NCI-H1092 (cell line): ENCODE measurements at places on chromosomes 1 and 21.

DNA sequence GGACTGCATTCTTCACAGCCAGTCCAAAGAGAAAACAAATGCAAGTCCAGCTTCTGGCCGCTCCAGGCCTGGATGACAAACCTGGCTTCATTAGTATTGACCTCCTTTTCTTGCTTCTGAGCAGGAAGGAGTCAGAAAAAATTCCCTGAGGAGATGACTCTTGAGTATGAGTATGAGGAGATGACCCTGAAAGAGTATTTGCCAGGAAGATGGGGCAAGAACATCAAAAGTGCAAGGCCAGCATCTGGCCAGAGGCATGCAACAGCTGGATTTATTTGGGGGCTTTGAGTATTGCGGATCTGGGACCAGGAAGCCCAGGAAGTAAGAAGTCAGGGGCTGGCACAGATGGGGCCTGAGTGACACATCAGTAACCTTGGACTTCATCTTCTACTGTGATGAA, 113.9 kb downstream of the GLIS1 start:
- no peak for DNase-seq

- DNase-seq = no peak
These were observed 145.9 kb downstream of the PGBD5 start for GRCh38 chr1:230280054-230280795.

DNA sequence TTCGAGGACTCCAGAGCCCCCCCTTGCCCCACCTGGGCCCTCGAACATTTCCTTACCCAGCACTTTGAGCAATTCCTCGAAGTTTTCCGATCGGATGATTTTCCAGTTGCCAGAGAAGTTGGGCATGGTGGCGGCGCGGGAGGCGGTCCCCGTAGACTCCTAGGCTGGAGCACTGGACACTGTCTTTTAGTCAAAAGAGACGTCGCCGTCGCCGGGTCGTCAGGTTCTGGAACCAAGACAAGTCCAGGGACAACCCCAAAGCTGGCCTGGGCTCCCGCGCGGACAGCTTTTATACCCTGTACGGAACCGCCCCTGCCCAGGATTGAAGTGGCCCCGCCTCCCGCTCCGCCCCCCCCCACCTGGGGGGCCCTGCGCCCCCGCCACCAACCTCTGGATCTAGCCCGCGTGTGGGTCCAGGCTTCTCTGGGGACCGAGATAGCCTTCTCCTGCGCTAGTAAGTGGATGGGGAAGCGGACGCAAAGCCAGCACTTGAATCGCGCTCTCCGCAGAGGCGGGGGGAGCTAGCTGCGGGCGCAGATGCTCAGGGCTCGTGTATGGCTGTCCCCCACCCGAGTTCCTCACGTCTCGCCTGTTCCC, at the start of gene CRABP2:
Gene CRABP2 (minus strand): TSS at position 263 of the 597 bp plus-strand sequence. CDS start 137 bp downstream, at position 126.
- DNase-seq = no peak

GRCh38 chr1:163271535-163271934, 50.2 kb upstream of the NUF2 start:
- DNase-seq = no peak

DNA sequence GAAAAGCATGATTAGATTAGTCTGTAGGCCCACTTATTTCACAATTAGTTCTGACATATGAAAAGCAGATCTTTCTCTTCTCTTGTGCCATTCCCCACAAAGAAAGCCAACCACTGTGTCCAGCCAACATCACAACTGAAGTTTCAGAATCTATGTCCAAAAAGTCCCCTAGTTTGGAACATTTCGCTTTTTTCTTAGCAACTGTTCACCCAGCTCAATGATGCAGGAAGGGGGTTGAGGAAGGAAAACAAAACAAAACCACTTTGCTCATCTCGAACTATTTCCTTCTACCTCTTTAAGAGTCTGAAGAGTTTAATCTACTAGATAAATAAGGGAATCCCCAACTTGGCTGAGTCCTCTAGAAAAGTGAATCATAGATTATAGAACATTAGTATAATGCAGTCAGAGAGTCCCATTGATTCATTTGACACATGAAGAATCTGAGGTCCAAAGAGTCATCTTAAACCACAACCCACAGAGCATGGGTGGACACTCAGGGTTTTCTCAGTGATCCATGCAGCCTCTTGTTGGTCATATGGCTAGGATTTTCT, 159.3 kb upstream of the SGIP1 start:
- no peak for DNase-seq

GRCh38 chr1:39882152-39882551, 1.2 kb downstream of the TRIT1 start:
- DNase-seq = no peak

DNA sequence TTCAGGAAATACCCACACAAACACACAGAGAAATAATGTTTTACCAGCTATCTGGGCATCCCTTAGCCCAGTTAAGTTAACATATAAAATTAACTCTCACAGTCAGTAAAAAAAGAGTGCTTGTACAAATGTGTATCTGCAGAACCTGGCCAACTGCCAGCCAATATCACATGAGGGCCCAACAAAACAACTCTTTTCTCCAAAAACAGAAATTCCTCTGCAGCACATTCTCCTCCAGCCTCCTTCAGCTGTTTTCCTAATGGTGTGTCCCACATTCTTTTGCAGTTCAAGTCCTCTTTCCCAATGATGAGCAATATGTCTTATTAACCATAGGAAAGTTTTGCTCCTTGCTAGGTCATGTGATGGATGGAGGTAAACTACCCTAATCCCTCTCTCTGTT, 75.5 kb downstream of the LRRC7 start:
- no peak for DNase-seq

- DNase-seq = no peak
These were observed 12.2 kb downstream of the ARHGEF2 start for GRCh38 chr1:155966135-155966534.

GRCh38 chr1:158943059-158943458, 11.7 kb downstream of the PYHIN1 start:
- DNase-seq = no peak

DNA sequence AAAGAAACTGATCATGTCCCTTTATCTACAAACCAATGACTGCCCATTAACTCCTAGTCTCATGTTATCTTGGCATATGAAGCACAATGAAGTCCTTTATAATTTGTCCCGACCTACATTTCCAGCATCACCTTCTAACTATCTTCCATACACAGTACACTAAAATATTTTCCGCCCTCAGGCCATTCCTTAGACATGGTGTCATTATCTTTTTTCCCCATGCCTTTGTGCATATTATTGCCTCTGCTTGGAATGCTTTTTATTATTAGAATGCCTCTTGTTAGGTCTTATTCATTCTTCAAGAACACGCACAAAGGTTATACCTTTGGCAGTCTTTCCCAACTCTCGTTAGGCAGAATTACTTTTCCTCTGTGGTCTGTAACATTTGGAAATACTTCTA, 39.6 kb downstream of the ATG4C start:
- DNase-seq = no peak

DNA sequence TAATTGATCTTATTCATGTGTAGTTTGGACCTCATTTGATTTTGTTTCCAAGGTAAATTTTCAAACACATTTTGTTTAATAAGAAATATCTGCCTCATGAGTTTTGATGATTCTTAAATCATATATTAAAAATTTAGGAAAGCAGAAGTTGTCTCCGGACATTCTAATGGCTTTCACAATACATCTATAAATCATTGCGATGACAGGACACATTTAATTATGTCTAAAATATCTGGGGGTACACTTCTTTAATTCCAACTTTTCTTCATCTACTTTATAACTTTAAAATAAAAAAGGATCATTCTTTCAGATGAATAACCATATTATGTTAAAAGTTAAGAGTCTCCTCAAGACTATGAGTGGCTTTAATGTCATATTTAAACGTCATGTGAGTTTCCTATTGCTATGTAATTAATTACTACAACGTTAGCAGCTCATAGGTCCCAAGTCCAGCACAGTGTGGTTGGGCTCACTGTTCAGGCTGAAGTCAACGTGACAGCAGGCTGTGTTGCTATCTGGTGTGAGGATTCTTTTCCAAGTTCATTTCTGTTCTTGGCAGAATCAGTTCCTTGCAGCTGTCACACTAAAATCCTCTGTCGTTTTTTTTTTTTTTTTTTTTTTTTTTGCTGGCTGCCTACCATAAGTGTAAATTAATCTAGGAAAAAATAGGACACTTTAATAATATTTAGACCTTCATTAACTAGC, 893.5 kb downstream of the LTN1 start:
- no peak for DNase-seq

DNA sequence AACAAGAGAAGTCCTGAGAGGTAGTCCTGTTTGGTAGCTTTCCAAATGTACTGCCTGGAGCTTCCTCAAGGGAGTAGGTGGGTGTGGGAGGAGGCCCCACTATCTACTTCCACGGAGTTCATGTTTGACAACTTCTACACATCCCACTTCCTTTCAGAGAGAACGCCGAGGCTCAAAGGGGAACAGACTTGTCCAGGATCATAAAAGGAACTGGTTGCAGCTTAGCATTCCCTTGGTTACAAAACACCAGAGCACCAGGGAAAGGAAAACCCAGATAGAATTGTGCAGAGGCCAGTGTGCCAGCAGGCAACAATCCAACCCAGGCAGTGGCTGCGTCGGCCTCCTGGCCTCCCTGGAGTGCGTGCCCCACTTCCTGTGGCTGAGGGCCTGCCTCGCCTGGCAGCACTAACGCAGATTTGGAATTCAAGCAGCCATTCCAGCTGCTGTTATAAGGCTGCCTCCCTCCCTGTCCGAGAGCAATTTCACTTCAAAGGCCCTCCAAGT, 4.2 kb upstream of the RAP1GAP start:
- no peak for DNase-seq

- no peak for DNase-seq
These were observed 188.2 kb downstream of the GRIK1 start for GRCh38 chr21:29751473-29752185.

DNA sequence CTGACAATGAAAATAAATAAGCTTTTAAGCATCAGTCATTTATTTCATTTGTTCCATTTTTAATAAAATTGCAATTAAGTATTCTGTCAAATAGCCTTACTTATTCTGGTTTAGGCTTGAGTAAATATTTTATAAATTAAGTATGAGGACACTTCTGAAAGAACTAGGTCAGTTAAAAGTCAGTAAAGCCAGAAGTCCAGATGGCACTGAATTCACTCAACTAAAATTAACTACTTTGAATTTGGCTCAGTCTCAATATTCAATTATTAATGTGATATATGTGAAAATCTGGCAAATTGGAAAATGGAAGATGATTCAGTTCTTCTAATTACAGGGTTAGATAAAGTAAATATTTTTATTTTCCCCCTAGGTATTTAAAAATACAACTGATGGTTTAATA, 174.2 kb downstream of the BRINP3 start:
- no peak for DNase-seq

GRCh38 chr1:47483651-47484050, 45.8 kb downstream of the FOXD2 start:
- DNase-seq = peak; percentile 59

DNA sequence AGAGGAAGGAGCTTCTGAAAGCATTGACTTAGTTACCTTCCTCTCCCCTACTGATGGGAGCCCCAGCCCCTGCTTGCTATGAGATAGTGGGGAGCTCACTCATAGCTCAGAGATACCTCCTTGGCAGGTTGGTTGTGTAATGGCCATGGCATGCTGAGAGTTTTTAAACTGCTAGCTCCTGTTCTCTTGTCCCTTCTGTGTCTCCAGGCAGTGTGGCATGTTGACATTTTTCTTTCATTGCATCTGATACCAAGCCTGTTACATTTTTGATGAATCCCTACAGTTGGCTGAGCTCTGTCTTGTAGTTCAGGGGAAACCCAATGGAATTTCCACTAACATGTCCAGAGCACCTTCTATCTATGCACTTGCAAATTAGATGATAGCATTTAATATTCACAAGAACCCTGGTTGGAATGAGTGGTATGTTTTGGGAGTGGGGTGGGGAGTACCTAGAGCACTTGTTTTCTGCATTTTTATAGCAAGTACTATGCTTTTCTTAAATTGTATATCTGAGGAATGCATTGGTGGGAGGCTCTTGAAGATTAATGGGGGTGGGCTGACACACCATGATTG, 39.1 kb upstream of the EFCAB14 start:
- DNase-seq = no peak

GRCh38 chr1:110235834-110236682, 25.9 kb downstream of the KCNC4 start:
- DNase-seq = no peak

DNA sequence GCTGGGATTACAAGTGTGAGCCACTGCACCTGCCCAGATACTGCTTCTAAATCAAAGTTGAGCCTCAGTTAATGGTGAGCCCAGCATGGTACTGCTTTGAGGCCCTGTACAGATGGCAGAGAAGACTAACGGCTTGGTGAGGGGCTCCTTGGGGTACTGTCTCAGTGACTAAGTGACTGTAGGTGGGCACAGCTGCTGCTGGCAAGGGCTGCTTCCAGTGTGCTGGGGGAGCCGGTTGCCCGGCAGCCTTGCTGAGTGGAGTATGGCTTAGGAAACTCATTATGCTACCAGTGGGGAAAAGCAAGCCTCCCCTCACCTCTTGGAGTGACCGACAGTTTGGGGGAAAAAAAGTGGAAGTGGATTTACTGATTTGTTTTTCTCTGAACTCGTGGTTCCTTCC, 23.6 kb upstream of the ARHGEF10L start:
- no peak for DNase-seq

DNA sequence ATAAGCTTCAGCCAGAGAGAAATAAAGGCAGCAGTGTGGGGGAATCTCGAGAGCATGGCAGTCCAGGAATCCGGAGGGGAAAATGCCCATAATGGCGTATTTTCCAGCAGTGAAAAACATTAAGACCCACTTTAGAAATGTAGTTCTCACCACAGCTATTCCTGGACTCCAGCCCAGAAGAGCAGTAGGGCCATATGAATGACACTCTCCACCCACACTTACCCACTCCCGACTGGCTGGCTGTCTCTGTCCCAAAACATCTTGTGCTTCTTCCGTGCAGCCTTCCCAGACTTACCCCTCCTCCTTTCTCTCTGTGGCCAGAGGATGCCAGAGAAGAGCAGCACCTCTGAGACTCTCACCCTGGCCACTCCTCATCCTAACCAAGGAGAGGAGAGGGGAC, 56.4 kb downstream of the TRABD2B start:
- DNase-seq = no peak

GRCh38 chr1:56409112-56409691, 170.2 kb downstream of the PLPP3 start:
- DNase-seq = no peak

DNA sequence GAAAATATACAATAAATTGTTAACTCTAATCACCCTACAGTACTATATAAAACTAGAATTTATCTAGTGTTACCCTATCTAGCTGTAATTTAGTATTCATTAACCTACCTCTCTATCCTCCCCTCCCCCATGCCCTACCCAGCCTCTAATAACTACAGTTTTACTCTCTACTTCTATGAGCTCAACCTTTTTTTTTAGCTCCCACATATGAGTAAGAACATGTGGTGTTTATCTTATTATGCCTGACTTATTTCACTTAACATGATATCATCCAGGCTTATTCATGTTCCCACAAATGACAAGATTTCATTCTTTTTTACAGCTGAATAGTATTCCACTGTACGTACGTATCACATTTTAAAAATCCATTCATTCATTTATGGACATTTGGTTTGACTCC, 46.0 kb upstream of the WARS2 start:
- no peak for DNase-seq

- no peak for DNase-seq
These were observed 9.0 kb downstream of the TGFBR3 start for GRCh38 chr1:91876781-91877573.
